ENCODE measurements at places on chromosomes 16 and 17. TPM values are rescaled to one million over a fixed set of nuclear protein-coding genes. Genes with fewer than 3 reads are reported as not detected.

GRCh38 chr16:85418978-85419491 is 194.1 kb upstream of the GSE1 start:
- no peaks in the 10 kb centered on the region for H3K36me3 ChIP-seq
- no peaks in the 10 kb centered on the region for H3K4me1 ChIP-seq
- H3K27ac ChIP-seq: no peak overlapping the region
- peak; percentile 9 for DNase-seq
- H3K27me3 ChIP-seq: peaks cover 7% of the 10 kb centered on the region

GRCh38 chr17:2023692-2024571 is 1.2 kb downstream of the RTN4RL1 start:
- H3K27ac ChIP-seq: no peak overlapping the region
- DNase-seq: peak; percentile 42
- peaks cover 40% of the 10 kb centered on the region for H3K27me3 ChIP-seq
- H3K36me3 ChIP-seq: no peaks in the 10 kb centered on the region

- no peaks in the 10 kb centered on the region for H3K4me1 ChIP-seq
- H3K27ac ChIP-seq: no peak overlapping the region
- no peaks in the 10 kb centered on the region for H3K27me3 ChIP-seq
- H3K36me3 ChIP-seq: no peaks in the 10 kb centered on the region
- no peak overlapping the region for H3K4me3 ChIP-seq
- no peak for DNase-seq
Observed at GRCh38 chr16:85438981-85439685, 174.0 kb upstream of the GSE1 start.

GRCh38 chr17:81735264-81736102 is 23.4 kb downstream of the SLC25A10 start:
- peaks cover 16% of the 10 kb centered on the region for H3K27me3 ChIP-seq
- peak overlapping the region; percentile 67 for H3K4me3 ChIP-seq
- no peaks in the 10 kb centered on the region for H3K36me3 ChIP-seq
- H3K4me1 ChIP-seq: peaks cover 24% of the 10 kb centered on the region

DNA sequence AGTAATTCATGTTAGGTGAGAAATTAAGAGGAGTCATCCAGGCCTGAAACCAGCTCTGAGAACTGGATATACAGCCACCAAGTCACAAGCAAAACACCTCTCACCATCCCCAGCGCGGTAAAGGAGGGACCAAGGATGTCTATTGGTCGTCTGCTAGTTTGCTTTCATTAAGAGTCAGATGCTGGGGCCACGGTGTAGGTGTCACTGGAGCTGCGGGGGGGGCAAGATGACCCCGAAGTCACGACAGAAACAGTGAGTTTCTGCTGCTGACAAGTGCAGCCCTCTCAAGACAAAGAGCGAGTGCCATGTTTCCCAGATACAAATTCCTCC is 790 bp downstream of the NCBP3 start:
- H3K27me3 ChIP-seq: no peaks in the 10 kb centered on the region
- peak overlapping the region; percentile 92 for H3K4me3 ChIP-seq
- H3K36me3 ChIP-seq: peaks cover 37% of the 10 kb centered on the region
- peak overlapping the region; percentile 83 for H3K27ac ChIP-seq
- peak; percentile 25 for DNase-seq
- H3K4me1 ChIP-seq: peaks cover 21% of the 10 kb centered on the region

- no peak overlapping the region for H3K4me3 ChIP-seq
- no peak for DNase-seq
- H3K36me3 ChIP-seq: peaks cover 8% of the 10 kb centered on the region
- H3K4me1 ChIP-seq: peaks cover 25% of the 10 kb centered on the region
Observed at GRCh38 chr16:57192146-57192545, 6.0 kb downstream of the RSPRY1 start.

- H3K4me3 ChIP-seq: no peak overlapping the region
- H3K27ac ChIP-seq: no peak overlapping the region
- peaks cover 13% of the 10 kb centered on the region for H3K4me1 ChIP-seq
- no peaks in the 10 kb centered on the region for H3K27me3 ChIP-seq
- no peaks in the 10 kb centered on the region for H3K36me3 ChIP-seq
Observed at GRCh38 chr16:2337431-2338296, 2.9 kb downstream of the ABCA3 start.

GRCh38 chr17:41579484-41580243 is 7.0 kb downstream of the KRT14 start:
- no peak overlapping the region for H3K4me3 ChIP-seq
- peaks cover 44% of the 10 kb centered on the region for H3K27me3 ChIP-seq
- H3K27ac ChIP-seq: no peak overlapping the region
- H3K4me1 ChIP-seq: no peaks in the 10 kb centered on the region

- no peak for DNase-seq
- H3K4me1 ChIP-seq: no peaks in the 10 kb centered on the region
- H3K36me3 ChIP-seq: no peaks in the 10 kb centered on the region
- no peak overlapping the region for H3K27ac ChIP-seq
- H3K4me3 ChIP-seq: no peak overlapping the region
- H3K27me3 ChIP-seq: peaks cover 5% of the 10 kb centered on the region
Observed at GRCh38 chr16:86640265-86640843, 62.0 kb downstream of the FOXL1 start.

GRCh38 chr17:15263206-15263579 is 1.9 kb downstream of the PMP22 start:
- no peak for DNase-seq
- H3K27me3 ChIP-seq: peaks cover 60% of the 10 kb centered on the region
- no peak overlapping the region for H3K27ac ChIP-seq
- H3K4me1 ChIP-seq: peaks cover 8% of the 10 kb centered on the region
- H3K4me3 ChIP-seq: no peak overlapping the region

DNA sequence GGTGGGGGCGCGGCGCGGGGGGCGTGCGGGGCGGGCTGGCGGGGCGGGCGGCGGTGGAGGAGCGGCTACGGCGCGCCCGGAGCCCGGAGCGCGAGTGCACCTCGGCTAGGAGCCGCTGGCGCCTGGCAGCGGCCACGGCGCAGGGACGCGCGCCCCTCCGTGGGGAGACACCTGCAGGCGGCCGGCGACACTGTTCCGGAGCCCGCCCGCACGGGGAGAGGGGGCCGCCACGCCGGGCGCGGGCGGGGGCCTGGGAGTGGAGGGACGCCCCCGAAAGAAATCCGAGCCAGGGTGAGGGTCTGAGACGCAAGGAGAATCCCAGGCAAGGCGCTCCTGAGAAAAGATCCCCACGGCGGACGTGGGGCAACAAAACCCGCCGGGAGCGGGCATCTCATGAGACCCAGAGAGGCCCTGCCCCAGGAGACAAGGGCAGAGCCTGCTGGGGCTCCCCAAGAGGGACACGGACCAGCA is at the start of gene GSG1L:
GSG1L (minus strand) TSS at position 124 of the 471 bp plus-strand sequence. CDS start 290 bp downstream, outside the sequence.
- DNase-seq: no peak
- H3K27me3 ChIP-seq: peaks cover 47% of the 10 kb centered on the region
- H3K4me1 ChIP-seq: peaks cover 1% of the 10 kb centered on the region
- H3K27ac ChIP-seq: no peak within 1 kb of the TSS

- H3K36me3 ChIP-seq: no peaks in the 10 kb centered on the region
- no peak for DNase-seq
- H3K4me1 ChIP-seq: no peaks in the 10 kb centered on the region
- no peak overlapping the region for H3K4me3 ChIP-seq
- H3K27me3 ChIP-seq: no peaks in the 10 kb centered on the region
Observed at GRCh38 chr16:35506018-35506897, 2046.8 kb downstream of the TP53TG3F start.

DNA sequence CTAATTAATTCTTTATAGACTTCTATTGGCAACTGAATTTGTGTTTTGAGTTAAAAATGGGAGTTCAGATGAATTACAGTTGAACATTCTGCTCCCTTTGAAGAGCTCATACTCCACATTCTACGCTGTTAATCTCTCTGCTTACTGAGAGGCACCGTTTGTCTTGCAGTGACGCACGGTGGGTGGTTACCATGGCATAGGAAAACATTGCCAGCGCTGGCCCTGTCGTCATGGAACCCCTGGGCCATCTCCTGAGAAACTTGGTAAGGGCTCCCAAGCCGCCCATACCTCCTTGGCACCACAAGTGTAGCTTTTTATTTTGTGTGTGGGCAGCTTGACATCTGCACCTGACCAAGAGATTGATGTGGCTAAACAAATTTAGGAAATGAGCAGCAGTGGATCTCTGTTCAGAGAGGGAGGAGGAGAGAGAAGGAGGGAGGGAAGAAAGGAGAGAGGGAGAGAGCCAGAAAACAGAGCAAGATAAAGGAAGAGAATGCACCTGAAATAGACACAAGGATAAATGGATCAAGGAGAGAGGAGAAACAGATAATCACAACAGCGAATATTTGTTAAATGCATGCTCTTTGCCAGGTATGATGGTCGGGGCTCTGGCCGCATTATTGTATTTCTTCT is 398.5 kb downstream of the HAPSTR1 start:
- peaks cover 3% of the 10 kb centered on the region for H3K27me3 ChIP-seq
- no peak overlapping the region for H3K4me3 ChIP-seq
- no peak for DNase-seq

DNA sequence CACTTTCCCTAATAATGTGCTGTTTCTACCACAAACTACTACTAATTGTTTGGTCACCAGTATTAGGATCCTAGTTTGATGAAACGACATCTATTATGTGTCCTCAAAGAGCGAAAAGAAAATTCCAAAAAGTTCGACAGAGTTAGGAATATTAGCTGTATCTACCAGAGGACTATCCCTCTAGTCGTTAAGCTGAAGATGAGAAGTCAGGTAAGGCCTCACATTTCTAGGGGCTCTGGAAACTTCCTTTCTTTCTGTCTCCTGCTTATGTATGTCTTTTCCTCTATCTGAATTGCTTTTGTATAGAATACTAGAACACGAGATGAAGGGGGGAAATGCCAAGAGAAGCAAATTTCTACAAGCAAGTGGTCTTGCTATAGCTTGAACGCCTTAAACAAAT is 1.6 kb downstream of the GLG1 start:
- H3K4me3 ChIP-seq: peak overlapping the region; percentile 94
- DNase-seq: no peak
- H3K27me3 ChIP-seq: no peaks in the 10 kb centered on the region

DNA sequence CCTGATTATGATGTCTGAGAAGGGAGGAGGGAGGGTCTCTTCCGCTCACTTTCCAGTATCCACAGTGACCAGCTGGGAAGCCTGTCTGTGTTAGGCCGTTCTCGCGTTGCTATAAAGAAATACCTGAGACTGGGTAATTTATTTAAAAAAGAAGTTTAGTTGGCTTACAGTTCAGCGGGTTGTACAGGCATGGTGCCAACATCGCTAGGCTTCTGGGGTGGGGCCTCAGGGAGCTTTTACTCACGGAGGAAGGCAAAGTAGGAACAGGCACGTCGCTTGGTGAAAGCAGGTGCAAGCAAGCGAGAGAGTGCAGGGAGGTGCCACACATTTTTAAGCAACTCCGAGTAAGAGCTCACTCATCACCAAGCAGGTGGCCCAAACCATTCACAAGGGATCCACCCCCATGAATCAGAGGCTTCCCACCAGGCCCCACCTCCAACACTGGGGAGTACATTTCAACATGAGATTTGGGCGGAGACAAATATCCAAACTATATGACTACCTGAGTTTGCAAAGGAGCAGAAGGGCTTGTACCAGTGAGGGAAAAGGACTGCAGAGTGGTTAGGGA is 137.5 kb downstream of the CCDC182 start:
- H3K27me3 ChIP-seq: no peaks in the 10 kb centered on the region
- H3K27ac ChIP-seq: peak overlapping the region; percentile 56
- no peak overlapping the region for H3K4me3 ChIP-seq
- no peak for DNase-seq
- H3K4me1 ChIP-seq: peaks cover 54% of the 10 kb centered on the region

DNA sequence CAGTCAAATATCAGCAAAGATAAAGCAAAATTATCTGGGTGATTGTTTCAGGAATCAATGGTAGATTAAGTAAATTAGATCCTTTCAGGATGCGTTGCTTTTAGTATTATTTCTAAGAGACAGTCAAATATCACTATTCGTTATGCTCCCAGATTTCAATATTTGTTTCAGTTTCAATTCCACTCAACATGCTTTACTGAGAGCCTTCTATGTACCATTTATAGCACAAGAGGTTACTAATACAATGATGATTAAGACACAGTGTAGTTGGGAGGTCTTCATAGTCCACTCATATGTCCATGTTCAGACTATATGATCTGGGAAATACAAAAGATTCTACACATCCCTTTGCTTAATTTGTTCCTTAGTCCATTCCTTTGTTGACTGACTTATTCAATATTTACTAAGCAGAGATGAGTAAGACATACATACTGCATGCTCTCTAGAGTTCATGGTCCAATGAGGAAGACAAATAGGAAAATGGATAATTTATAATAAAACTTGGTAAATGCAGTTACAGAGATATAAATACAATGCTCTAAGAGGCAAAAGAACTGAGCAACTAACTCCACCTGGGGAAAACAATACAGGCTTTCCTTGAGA is 88.2 kb upstream of the NOG start:
- no peaks in the 10 kb centered on the region for H3K27me3 ChIP-seq
- no peak overlapping the region for H3K4me3 ChIP-seq
- no peak overlapping the region for H3K27ac ChIP-seq
- no peaks in the 10 kb centered on the region for H3K36me3 ChIP-seq
- no peaks in the 10 kb centered on the region for H3K4me1 ChIP-seq
- DNase-seq: no peak

DNA sequence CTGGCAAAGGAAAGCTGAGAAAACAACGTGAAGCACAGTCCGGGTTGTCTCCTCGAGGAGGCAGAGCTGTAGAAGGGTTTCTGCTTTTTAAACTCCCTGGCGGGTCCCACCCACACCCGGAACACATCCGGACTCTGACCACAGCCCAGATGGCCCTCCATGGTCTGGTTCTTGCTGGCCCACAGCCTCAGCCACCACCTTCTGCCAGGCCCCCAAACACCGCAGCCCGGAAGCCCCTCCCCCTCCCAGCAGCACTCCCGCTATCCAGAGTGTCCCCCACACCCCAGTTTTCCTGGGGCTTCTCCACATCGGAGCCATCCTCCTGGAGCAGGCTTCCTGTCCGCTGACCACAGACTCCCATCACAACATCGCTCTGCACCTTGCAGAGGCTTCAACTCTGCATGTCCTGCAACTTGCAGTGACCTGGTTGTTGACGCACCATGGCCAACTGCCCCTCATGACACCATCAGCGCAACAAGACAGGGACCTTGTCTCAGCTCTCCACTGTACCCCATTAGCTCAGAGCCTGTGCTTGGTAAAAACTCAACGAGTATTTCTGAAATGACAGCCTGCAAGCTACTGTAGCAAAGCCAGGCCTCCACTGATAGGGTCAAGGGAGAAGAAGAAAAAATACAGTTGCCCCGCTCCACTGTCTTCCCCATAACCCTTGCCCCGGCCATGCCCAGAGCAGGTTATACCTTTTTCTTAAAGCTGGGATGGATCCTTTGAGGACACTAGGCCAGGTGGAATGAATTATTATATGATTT is 129.8 kb downstream of the C16orf78 start:
- H3K27ac ChIP-seq: no peak overlapping the region
- H3K36me3 ChIP-seq: no peaks in the 10 kb centered on the region
- H3K4me3 ChIP-seq: peak overlapping the region; percentile 25
- DNase-seq: no peak

The CIBAR2 gene
- total RNA-seq: not detected

The CCT6B gene
- 2.1 TPM for total RNA-seq

The KRTAP9-8 gene
- total RNA-seq: not detected

The GAS2L2 gene
- not detected for total RNA-seq

The G6PC1 gene
- not detected for total RNA-seq

The SPATA22 gene
- total RNA-seq: not detected

The TPSD1 gene
- total RNA-seq: not detected

The EVI2A gene
- 52.5 TPM for total RNA-seq
